ENCODE measurements at places on chromosomes 7 and 10.
A peak's percentile ranks its signal among the peaks of the same experiment; 100 is the strongest.

DNA sequence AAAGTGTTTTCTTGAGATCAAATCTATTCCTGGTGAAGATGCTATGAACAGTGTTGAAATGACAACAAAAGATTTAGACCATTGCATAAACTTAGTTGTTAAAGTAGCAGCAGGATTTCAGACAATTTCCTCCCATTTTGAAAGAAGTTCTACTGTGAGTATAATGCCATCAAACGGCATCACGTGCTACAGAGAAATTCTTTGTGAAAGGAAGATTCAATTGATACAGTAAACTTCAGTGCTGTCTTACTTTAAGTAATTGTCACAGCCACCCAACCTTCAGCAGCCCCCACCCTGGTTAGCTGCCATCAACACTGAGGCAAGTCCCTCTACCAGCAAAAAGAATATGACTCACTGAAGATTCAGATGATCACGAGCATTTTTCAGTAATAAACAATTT is 115.2 kb downstream of the TES start:
- no peak for DNase-seq

GRCh38 chr10:112938808-112939482 is 11.1 kb upstream of the TCF7L2 start:
- DNase-seq = no peak

- no peak for DNase-seq
These were observed 188.4 kb downstream of the CYP26A1 start for GRCh38 chr10:93261961-93262610.

GRCh38 chr7:108408296-108408991 is 47.8 kb downstream of the NRCAM start:
- no peak for DNase-seq

DNA sequence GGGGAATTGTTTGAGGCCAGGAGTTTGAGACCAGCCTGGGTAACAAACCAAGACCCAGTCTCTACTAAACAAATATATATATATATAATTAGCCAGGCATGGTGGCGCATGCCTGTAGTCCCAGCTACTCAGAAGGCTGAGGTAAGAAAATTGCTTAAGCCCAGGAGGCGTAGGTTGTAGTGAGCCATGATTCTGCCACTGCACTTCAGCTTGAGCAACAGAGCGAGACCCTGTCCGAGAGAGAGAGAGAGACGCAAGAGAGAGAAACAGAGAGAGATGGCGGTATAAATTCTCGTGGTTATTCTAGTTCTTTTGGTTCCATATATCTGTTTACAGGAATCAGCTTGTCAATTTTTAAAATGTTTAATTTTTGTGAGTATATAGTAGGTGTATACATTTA is 94.0 kb downstream of the TBXAS1 start:
- DNase-seq = no peak

GRCh38 chr7:77327932-77328628 is 88.1 kb downstream of the GSAP start:
- peak; percentile 53 for DNase-seq

DNA sequence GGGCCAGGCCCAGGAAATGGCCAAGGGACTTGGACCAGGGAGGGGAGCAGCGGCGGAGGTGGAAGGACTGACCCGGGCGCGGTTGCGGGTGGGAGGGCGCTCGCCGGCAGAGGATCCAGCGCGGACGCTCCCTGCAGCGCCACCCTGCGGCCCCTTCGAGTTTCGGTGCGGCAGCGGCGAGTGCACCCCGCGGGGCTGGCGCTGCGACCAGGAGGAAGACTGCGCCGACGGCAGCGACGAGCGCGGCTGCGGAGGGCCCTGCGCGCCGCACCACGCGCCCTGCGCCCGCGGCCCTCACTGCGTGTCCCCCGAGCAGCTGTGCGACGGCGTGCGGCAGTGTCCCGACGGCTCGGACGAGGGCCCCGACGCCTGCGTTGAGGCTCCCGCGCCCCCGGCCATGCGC is 16.8 kb upstream of the ZNF467 start:
- no peak for DNase-seq

- no peak for DNase-seq
These were observed 11.3 kb upstream of the GNA12 start for GRCh38 chr7:2855386-2855785.

DNA sequence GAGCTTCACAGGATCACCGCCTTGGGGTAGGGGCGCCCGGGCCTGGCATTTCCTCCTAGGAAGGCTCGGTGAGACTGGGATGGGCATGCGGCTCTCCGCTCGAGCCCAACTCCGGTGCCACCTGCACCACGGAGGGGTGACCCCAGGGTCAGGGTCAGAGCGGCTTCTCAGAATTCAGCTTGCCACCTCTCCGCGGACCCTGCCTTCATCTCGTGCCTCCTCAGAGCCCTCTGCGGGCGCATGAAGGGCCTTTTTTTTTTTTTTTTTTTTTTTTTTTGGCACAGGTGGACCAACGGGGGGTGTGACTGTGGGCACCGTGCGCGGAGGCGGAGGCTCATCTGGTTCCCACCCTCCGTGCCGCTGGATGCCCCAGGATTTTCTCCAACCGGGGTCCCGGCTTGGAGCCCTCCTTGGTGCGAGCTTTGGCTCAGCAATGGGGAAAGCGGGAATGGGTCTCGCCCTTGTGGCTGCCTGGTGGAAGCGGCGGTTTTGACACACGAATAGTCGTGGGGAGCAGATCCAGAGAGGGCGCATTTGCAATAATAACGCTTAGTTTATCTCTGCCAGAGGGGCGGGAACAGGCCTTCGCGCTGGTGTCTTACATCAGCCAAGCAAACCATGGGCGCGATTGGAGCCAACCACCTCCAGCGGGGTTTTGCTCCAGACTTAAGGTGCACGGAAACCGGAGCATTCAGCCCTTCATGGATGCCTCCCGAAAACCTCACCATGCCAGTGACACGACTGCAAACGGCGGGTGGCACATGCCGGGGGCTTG is 5.0 kb upstream of the TNRC18 start:
- peak; percentile 86 for DNase-seq

GRCh38 chr10:35579116-35579515 is 26.0 kb upstream of the GJD4 start:
- no peak for DNase-seq

- no peak for DNase-seq
These were observed 959.5 kb downstream of the GRID1 start for GRCh38 chr10:85407088-85407487.

DNA sequence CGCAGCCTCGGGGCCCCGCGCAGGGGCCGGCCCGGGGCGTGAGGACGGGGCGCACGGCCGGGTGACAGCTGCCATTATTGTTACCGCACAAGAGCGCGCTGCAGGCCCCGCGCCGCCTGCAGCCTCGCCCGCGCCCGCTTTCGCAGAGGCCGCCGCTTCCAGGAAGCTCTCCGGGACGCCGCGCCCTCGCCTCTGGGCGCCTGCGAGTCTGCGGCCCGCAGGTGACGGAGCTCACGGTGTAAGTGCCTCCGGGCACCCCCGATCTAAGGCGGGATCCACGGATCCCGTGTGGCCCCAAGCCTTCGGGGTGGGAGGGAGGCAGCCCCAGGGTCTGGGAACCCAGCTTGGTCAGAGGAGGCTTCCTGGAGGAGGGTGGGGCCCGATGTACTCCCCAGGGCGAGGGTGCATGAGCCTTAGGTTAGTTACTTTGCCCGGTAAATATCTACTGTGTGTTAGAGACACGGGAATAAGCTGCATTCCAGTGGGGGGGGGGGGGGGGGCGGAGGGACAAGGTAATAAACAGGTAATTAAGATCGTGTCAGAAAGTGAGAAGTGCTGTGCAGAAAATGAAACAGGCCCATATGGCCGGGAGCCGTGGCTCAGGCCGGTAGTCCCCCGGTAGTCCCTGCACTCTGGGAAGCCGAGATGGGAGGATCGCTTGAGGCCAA is 638 bp downstream of the IQCE start:
- DNase-seq = no peak

- no peak for DNase-seq
These were observed 150.8 kb downstream of the FAM107B start for GRCh38 chr10:14623931-14624330.

- no peak for DNase-seq
These were observed 631.8 kb upstream of the CELF2 start for GRCh38 chr10:10385831-10386230.

GRCh38 chr10:30853066-30853465 is 178.6 kb downstream of the ZNF438 start:
- no peak for DNase-seq

DNA sequence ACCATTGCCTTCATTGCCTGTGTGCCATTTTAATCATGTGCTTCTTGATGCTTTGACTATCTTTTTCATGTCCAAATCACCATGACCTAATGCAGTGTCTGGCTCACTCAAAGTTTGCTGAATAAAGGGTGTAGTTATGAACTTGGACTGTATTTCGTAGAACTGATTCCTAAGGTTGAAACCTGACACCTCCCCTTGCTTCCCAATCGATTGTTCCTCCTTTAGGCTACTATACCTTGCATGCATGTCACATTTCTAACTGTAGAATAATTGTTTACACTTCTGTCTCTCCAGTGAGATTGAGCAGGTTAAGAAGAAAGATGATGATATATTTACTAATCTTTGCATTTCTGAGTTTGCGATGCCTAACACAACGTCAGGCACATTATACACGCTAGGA is 41.0 kb upstream of the CDK1 start:
- DNase-seq = no peak

DNA sequence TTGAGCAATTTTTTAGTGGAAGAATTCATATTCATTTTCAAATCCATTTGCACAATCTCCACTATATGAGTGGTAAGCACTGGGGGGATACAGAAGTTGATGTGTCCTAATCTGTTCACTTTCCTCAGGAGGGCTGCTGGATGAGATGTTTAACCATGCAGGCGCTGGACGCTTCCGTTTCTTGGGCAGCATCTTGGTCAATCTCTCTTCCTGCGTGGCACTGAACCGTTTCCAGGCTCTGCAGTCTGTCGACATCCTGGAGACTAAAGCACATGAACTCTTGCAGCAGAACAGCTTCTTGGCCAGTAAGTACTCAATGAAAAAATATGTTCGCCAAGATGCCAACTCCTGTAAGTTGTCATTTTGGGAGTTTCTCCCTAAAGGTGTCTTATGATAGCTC is 179.3 kb downstream of the ABCA13 start:
- peak; percentile 99 for DNase-seq

DNA sequence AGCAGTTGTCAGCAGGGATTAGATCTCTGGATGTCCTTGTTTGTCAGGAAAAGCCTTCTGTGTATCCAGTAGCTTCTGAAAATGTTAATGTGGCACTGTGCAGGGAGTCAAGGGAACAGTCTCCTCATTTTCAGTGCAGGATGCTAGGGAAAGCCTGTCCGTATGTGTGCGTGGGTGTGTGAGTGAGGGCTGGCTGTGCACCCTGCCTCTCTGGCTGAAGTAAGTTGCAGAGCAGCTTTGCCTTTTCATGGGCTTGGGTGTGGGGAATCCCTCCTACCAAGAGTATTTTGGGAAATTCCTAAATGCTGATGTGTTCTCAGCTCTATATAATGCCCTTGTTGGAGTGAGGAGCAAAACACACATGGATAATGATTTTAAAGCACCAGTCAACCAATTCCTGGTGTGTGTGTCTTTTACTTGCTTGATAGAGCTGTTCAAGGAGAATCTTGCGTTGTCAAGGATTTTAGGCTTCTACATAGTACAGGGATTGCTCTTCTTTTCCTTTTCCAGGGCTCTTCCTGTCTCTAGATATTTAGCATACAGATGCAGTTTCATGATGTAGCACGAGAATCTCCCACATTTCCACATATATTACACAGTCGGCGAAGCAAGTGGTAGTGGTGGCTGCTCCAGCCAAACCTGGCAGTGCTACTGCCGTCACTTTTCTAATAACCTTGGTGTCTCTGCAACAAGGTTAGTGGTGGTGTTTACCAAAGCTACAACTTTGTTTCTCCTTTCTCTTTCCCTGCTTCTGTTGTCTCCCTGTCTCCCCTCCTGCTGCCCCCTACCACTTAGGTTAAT is 92.8 kb downstream of the MCU start:
- no peak for DNase-seq

DNA sequence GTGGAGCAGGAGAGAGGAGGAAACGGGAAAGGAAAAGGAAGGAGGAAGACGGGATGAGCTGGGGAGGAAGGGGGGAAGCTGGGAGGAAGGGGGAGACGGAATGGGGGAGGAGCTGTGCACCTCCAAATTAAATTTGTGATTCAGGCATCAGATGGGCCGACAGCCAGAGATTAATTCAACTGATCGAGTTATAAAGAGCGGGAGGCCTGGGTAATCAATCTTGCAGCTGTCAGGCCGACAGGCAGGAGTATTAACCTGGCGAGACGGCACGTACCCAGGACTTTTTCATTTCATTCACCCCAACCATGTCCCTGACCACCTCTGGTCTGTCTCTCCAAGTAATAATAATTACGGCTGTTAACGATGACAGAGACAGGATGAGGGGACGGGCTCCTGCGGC is 26.2 kb downstream of the KAZALD1 start:
- DNase-seq = no peak

GRCh38 chr7:521221-522070 is 1.8 kb upstream of the PDGFA start:
- DNase-seq = no peak

DNA sequence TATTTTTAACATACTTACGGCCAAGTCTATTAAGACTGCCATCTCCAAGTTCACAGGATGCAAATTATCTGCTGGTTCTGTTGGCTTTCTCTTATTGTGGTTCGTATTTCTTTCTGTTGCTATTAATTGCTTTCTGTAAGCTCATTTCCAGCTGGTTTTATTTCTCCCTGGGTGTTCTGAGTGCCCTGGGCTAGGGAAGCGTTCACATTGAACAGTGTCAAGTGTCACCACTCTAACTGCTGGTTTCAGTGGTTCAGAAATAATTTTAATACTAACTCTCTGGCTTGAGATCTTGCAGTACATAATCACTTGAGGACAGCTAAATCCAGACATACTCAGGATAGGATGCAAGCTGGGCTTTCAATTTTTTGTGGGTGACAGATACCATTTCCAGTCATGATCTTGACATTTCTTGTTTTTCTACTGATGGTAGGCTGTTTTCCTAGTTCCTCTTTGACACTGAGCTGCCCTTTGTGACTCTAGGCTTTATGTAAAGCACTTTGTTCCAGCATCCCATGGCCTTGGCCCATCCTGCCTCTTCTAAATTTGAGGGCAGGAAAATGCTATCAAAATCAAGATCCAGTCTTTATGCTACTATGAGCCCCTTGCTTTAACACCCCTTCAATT is 117.6 kb downstream of the SNX13 start:
- no peak for DNase-seq

GRCh38 chr10:116704926-116705325 is 37.4 kb downstream of the HSPA12A start:
- DNase-seq = no peak

GRCh38 chr7:127897704-127898454 is 133.4 kb downstream of the LRRC4 start:
- no peak for DNase-seq

- DNase-seq = no peak
These were observed 10.4 kb upstream of the LMBR1 start for GRCh38 chr7:156903232-156903909.

All from GF-D8 (cell line).